ENCODE measurements at places on chromosomes 1 and 21.

DNA sequence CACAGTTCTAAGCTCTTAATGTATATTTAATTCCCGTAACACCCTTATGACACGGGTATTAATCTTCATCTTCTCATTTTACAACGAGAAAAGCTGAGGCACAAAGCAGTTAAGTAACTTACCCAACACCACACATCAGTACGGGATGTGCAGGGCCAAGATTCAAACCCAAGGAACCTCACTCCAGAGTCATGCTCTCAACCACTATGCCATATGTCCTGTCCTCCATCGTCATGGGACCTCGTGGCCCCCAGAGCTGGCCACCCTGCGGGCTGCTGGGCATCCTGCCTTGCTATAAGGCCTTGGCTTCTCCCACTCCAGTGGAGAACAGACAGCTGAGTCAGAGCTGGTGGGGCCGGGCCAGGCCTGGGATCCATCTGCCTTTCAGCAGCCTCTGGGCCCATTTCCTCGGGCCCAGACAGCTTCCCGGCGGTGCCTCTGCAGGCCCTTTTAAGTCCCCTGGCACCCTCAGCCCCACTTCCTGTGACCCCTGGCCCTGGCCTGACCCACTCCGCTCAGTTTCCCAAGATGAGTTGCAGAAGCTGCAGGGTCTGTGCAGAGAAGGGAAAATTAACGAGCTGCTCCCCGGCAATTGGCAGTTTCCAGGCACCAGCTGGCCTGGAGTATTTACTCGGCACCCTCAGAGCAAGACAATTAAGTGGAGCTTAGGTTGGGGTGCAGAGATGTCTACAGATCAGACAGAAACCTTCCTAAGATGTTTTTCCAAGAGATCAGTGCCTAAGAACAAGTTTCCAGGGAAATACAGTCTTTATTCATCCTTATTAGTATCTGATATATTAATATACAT, 98.2 kb downstream of the EPHB2 start:
- DNase-seq: no peak

- peak; percentile 36 for DNase-seq
Measured at GRCh38 chr1:224644553-224645154, 28.5 kb downstream of the CNIH3 start.

- DNase-seq: no peak
Measured at GRCh38 chr1:71232166-71232763, 151.4 kb upstream of the ZRANB2 start.

GRCh38 chr1:40699787-40700186, 8.3 kb downstream of the NFYC start:
- DNase-seq: peak; percentile 67

DNA sequence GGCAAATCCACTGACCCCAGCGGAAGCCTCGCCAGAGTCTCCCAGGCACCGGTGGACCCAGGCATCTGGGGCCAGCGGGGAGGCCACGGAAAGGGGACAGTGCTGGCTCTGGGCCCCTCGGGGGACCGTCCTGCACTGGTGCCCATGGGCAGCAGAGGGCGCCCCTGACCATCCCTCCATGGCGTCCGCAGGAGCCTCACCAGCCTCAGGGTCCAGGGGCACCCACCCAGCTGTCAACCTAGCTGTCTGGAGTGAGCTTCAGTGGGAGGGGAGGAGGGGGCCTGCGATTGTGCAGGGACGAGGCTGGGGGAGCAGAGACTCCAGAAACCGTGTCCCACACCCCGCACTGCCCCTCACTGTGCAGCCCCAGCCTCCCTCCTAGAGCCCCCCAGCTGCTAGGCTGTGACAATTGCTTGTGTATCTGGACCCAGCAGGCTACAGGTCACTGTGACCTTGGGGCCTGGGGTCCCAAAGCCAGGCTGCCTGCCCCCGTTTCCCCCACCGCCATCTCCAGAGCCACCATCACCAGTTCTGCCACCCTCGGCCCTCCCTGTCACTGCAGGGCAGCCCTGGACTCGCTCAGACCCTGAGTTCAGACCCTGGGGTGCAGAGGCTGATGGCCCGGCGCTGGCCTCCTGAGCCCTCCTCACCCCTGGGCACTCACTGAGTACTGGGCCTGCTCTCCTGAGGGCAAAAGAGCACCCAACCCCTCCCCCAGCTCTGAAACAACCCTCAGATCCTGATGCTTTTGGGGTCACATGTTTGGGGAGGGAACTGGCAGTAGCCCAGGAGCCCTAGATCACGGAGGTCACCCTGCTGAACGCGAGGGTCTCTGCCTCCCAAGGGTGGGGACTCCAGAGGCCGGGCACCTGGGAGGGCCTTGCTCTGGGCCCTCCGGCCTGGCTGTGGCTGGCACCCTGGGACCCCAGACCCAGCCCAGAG, 10.6 kb upstream of the COL6A1 start:
- DNase-seq: no peak

GRCh38 chr1:61356995-61357394, 274.6 kb downstream of the NFIA start:
- DNase-seq: no peak

DNA sequence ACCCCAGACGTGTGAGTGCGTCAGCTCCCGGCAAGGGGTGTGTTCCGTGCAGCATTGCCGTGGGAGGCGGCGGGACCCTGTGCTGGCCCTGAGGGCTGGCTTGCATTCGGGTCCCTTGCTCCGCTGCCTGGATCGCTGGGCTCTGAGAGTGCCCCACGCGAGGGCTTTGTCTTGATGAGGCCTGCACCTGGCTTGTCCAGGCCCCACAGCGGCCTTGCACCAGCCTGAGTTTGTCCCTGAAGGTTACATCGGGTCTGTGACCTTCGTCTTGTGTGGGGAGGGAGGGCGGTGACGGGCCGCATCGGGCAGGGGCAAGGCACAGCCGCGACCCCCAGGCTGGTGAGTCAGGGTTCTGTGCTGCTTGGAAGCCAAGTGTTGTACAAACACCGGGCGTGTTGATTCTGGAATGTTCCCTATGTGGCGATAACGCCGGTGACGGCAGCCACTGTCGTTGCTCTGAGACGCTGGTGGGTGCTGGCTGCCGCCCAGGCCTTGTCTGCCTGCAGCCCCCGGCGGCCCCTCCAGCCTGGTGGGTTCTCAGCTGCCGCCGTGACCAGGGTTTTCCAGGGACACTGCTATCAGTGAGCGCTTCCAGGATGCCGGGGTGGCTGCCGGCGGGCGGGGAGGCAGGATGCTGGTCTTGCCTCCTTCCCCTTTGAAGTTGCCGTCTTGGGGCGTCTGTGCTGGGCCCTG, 42.9 kb downstream of the SLX9 start:
- no peak for DNase-seq

DNA sequence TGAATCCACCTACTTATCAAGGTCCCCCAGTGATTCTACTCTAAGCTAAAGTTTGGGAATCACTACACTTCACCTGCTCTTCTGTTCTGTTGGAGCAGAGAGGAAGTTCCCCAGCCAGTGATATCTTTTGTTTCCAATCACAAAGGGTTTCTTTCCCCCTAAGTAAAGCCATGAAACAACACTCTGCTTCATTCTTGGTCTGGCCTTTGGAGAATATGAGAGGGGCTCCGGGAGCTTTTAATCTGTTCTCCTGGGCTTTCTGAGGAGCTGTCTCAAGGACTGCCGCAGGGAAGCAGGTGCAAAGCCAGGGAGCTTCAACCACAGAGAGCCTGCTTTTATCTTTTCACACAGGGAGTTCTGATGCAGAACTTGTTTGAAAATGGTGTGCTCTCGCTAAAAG, 10.1 kb upstream of the SLAMF9 start:
- DNase-seq: no peak

- DNase-seq: no peak
Measured at GRCh38 chr1:236143104-236143948, 987 bp downstream of the GPR137B start.

GRCh38 chr1:40847023-40847745, 15.0 kb downstream of the CITED4 start:
- DNase-seq: no peak

GRCh38 chr1:109822749-109823542, 59.2 kb upstream of the EPS8L3 start:
- DNase-seq: no peak

DNA sequence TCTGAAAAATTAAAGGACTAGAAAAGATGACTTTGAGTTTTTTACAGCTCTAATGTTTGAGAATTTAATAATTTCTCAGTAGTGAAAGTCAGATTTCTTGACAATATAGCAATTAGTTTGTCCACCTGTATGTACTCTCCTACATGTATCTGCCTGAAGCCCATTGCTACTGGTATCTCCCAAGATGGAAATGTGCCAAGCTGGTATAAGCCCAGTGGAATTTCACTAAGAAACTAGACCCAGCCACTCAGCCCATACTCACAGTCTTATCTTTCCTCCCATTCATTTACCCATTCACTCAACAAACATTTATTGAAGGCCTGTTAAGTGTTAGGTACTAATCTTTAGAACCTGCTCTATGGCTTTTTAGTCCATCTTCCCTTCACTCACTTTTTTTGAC, 21.6 kb upstream of the TRIM45 start:
- no peak for DNase-seq

DNA sequence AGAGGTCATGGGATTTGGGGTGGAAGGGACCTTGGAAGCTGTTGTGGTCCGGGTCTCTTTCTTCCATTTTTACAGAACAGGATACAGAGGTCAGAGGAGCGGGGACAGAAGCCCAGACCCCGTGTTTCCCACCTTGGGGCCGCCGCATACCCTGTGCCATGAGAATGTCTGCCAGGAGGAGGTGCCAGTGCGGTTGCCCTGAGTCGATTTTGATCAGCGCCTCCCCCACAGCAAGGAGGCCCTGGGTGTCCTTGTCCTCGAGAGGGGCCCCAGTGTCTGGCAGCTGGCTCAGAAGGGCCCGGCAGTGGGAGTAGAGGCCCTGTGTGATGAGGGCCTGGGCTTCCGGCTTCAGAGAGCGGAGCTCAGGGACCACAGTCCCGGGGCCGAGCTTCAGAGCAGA, 12.3 kb upstream of the MMEL1 start:
- DNase-seq: no peak

- DNase-seq: no peak
Measured at GRCh38 chr1:85314726-85315125, 38.3 kb upstream of the BCL10 start.
